ENCODE measurements at places on chromosomes 2 and 18.

GRCh38 chr2:45055162-45055605 is 45.9 kb upstream of the SIX2 start:
- DNase-seq, result no peak

DNA sequence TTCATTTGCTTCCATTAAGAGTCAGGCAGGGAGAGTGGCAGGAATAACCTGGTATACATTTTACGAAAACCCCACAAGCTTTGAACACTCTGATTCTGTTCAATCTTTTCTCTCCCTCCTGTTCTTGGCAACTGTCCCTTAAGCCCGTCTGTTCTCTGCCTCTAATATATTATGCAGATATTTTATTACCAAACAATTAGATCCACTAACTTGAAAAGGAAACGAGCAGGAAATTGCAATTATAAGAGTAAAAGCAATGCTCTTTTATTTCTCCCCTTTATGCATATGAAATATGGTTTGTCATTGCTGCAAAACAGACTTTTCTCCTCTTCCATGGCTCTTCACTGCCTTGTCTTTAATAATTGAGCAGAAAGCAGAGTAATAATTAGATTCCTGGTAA is 149.1 kb upstream of the CELF4 start:
- no peak for DNase-seq

GRCh38 chr2:33250417-33251029 is 225.9 kb upstream of the RASGRP3 start:
- no peak for DNase-seq

- DNase-seq, result no peak
Measured at GRCh38 chr2:109175350-109175678, 46.3 kb downstream of the SH3RF3 start.

- DNase-seq, result no peak
Measured at GRCh38 chr18:6487968-6488367, 73.3 kb upstream of the L3MBTL4 start.

DNA sequence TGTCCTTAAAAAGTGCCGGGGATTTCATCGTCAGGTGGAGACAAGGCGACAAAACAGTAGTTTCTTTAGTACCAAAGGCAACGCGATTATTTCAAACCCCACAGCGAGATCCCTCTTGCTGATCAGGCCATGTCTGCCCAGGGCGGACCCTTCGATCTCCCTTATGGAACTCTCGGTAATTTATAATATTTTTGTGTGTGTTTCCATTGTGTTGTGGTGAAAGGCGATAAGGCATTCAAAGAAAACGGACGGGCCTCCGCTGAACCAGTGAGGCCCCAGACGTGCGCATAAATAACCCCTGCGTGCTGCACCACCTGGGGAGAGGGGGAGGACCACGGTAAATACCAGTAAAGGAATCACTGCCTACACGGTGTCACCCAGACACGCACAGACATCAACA is 1.4 kb upstream of the GAD1 start:
- no peak for DNase-seq

GRCh38 chr2:241813644-241814392 is 4.8 kb downstream of the NEU4 start:
- DNase-seq, result no peak
